Spinal cord (tissue), 10 donors: ENCODE measurements at places on chromosomes 13 and 19. TPM values are rescaled to one million over a fixed set of nuclear protein-coding genes. Genes with fewer than 3 reads are reported as not detected.

NACC1 gene
- total RNA-seq: 23.3 TPM

DMKN gene
- total RNA-seq: 10.4 TPM

RASL11A gene
- 13.6 TPM for total RNA-seq

GRCh38 chr19:5054551-5055456, 85.9 kb downstream of the KDM4B start:
- H3K36me3 ChIP-seq: peaks cover 79% of the 10 kb centered on the region
- no peak for DNase-seq
- no peaks in the 10 kb centered on the region for H3K27me3 ChIP-seq
- H3K4me3 ChIP-seq: no peak overlapping the region

- no peaks in the 10 kb centered on the region for H3K36me3 ChIP-seq
- H3K27me3 ChIP-seq: no peaks in the 10 kb centered on the region
- no peak overlapping the region for H3K27ac ChIP-seq
Observed at GRCh38 chr13:22487932-22488331, 692.8 kb upstream of the SGCG start.

DNA sequence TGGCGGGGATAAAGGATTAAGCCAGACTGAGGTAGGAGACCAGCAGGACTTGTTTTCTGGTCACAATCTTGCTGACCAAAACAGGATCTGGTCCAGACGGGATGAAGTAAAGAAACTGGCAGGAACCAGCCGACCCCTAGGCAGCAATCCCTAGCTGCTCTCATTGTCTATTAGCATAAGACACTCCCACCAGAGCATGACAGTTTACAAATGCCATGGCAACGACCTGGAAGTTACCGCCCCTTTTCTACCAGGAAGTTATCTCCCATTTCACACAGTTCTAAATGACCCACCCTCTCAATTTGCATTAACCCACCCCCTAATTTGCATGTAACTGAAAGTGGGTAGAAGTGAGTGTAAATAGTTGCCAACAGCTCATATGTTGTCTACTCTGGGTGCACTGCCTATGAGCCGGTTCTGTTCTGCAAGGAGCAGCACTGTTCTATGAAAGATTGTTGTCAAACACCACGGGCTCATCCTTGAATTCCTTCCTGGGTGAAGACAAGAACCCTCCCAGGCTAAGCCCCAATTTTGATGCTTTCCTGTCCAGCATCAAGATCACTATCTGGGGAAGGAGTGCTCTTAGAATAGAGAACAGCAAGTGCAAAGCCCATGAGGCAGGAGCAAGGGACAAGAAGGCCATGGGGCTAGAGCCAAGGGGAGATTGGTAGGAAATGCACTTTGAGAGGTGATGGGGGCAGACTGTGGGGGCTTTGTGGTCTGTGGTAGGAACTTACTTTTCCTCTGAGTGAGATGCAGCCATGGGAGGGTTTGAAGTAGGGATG, 13.9 kb upstream of the FBXO27 start:
- H3K27ac ChIP-seq: no peak overlapping the region
- no peak for DNase-seq
- no peaks in the 10 kb centered on the region for H3K36me3 ChIP-seq
- no peaks in the 10 kb centered on the region for H3K4me1 ChIP-seq
- peaks cover 2% of the 10 kb centered on the region for H3K27me3 ChIP-seq
